ENCODE measurements at places on chromosomes 7 and 10. TPM values are rescaled to one million over a fixed set of nuclear protein-coding genes. Genes with fewer than 3 reads are reported as not detected.
A peak's percentile ranks its signal among the peaks of the same experiment; 100 is the strongest.

GRCh38 chr7:33853361-33854062, 51.8 kb upstream of the BMPER start:
- DNase-seq, result no peak

DNA sequence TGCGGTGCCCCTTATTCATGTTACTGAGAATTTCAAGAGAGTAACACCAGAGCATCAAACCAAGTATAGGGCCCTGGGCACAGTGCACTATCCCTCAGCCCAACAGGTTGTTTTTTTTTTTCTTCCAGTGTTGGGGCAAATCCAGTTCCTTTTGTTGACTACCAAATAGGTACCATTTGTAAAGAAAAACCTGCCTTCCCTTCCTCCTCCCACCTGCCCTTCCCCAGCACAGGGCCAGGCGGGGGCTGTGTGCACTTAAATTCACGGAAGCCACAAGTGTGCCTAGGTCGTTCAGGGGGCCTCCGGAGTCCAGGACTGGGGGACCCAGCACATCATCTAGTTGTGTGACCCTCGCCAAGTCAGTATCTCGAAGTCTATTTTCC, 595 bp upstream of the SFXN4 start:
- DNase-seq, result no peak

DNA sequence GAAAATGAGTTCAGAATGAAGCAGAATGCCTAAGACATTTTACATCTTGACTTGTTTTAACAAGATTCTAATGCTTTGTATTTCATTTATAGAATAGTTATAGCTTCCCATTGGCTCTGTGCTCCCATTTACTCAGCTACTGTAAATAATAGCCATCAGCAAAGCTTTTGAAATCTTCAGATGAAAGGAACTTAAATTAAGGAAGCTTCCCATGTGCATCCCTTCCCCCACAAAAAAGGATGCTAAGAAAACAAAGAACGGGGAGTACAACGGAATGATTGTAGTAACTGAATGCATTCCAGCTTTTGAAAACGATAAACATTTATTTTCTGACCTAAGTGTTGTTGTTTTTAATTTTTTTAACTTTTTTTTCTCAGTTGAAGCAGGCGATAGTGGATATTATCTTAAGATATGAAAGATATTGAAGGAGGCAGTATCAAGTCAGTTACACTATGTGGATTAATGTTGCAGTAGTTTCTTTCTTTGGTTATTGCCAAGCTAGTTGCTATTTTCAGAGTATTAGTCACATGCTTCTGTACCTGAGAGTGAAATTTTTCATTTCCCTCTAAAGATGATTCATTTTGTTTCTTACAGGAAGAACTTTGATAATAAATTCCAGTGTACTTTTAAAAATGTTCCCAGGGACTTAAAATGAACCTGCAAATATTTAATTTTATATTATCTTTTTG, 129.2 kb downstream of the KCND2 start:
- no peak for DNase-seq

PRSS2 gene
- total RNA-seq, result 94.5 TPM

DNA sequence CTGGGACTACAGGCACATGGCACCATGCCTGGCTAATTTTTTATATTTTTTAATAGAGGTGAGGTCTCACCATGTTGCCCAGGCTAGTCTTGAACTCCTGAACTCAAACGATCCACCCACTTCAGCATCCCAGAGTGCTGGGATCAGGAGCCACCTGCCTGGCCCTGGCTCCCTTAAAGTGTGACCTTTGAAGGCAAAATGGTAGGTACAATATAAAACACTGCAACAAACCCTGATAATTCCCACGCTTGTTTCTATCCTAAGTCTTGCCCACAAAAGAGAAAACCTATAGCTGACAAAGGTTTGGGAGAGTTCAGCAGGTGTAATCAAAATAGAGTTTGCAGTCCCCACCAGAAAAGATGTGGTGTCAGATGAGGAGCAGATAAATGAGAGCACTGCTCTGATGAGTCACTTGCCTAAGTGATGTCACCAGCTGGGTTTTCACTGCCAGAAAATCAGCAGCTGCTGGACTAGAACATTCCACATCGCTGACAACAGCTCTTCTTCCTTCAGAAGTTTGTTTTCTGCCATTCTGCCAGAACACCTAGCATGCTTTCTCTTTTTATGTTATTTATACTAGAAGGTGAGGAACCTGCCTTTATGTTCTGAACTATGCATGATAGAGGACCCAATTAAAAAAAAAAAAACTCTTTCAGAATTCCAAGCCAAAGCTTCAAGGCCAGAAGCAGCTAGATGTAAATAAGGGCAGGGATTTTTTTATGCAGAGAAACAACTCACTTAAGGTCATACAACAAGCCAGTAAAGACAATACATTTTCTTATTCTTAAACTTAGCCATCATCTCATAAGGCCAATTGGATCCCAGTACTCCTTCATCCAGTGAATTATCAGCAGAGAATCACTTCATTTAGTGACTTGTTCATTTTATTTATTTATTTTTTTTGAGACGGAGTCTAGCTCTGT, 18.0 kb downstream of the PURB start:
- peak; percentile 30 for DNase-seq

C10orf120 gene
- not detected for total RNA-seq

DNA sequence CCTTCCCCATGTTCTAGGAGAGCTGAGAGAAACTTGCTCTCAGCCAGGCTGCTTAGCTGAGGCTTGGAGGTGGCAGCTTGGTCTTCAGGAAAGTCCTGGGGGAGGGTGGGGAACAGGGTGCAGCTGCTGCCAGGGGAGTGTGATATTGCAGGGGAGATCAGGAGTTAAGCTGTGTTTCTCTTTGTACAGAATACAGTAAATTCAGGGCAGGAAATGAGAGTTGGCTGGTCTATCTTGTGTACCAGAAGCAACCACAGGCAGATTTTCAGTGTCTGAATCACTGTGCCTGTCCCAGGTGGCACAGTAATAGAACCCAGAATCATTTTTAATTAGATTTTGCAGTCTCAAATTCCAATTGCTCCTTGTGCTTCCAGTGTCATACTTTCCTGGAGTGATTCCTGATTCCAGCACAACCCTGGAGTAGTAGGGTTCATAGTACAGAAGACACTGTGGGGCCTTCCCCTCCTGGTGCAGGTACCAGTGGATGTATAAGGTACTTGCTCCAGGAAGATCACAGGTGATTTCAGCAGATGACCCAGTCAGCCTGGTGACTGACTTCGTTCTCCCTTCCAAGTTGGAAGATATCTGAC, 94.0 kb upstream of the TARP start:
- DNase-seq, result no peak

DNA sequence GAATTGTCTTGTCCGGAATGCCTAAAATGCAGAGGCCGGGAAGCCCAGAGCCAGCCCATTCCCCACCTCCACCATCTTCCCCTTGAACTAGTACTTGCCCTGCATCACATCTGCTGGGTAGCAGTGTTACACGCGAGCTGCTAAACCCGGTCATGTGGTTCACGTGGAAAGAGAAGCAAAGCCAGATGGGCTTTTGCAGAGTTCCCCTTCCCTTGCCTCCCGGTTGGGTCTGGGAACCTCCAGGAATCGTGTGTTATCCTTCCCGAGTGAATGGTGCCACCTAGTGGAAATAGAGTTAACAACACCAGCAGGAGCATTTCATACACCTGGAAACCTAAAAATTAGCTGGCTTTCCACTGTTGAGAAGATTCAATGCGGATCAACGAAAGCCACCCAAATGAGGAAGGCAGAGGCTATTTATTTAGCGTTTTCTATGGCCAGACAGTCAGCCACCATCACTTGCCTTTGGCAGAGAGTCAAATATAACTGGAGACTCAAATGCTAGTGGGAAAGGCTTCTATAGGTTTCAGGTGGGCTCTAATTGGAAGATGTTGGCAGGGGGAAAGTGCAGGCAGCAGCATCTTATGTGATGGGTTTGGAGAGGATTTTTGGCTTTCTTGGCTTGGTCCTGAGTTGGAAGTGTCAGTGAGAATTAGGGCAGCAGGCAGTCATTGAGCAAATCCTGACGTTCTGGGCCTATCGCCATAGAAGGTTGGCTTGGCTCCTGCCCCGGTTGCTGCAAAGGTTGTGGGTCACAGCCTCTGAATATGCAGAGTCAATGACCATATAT, 12.9 kb upstream of the DENND2A start:
- peak; percentile 68 for DNase-seq

DNA sequence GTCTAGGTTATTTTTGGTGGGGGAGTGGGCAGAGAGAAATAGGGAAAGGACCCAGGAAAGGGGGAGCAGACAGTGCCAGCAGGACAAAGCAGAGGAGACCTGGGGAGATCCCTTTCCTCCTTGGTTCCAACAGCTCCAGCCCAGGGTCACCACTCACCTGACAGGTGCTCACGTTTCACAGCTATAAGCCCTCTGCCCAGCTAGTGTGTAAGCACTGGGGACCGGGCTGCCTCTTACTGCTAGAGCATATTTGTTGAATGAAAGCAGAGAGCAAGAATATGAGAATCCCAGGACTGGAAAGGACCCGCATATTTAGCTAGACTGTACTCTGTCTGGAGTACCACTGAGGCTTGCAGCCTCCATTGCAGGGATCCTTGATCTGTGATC, 6.7 kb downstream of the ZCCHC24 start:
- no peak for DNase-seq

GRCh38 chr7:30502470-30503251, 2.0 kb downstream of the GGCT start:
- DNase-seq, result no peak

DNA sequence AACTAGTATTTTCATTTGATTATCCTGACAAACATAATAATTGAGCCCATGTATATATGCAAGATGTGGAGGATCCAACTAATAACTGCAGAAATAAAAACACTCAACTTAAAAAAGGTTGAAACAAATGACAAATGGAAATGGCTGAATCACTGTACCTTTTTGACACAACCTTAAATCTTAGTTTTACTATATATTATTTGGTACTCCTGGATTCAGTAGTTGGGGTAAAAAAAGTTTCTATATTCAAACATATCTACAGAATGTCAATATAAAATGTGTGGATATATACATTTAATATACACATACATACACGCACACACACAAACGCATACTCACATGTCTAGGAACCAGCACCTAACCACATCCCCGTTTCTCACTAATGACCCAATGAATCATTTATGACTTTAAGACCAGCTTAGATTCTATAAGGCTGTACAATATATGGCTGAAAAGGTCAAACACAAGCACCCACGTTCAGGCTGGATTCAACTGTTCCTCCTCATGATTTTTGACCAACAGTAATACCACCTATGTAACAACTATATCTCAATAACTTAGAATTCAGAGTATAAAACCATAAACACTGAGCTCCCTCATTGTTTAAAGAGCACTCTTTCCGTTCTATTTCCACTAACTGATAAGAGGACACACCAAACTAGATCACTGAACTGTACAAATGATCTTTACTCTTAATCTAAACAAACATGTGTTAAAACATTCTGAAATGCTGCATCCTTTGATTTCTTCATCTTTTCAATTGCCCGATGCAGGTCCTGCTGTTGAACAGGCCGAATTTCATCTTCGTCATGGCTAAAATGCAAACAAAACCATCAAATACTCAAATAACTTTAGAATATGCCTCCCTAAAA, 63.8 kb downstream of the ATAD1 start:
- DNase-seq, result no peak

GRCh38 chr10:97685395-97685958, 1.6 kb downstream of the AVPI1 start:
- DNase-seq, result no peak

DNA sequence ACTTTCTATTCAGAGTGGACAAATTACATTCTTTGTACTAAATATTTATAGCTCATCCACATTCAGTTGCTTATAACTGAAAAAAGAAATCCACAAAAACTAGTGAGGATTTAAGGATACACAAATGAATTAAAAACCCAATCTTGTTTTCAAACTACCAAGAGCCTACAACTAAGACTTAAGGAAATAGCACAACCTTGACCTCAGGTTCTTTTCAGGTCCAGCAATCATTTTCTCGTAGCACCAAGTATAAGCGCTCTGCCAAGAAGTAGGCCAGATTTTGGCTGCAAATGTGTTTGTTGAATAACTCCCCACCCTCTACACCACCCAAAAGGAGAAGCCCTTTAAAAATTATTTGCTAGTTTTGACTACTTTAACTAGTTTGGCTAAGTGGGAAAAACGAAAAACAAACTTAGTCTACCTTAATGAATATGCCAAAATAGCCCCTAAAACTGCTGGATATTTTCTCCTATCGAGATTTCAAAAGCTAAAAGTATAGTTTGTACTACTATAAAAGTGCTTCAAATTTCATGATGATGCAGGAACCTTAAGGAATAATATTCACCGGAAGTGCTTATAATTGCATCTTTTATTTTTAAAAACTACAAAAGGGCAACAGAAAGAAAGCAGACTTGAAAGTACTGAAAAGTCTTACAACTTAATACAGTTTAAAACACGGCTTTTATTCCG, 2.7 kb upstream of the KMT2E start:
- DNase-seq, result no peak

GRCh38 chr10:117167789-117168674, 29.3 kb upstream of the KCNK18 start:
- peak; percentile 54 for DNase-seq

GRCh38 chr7:133157045-133157444, 75.2 kb upstream of the CHCHD3 start:
- no peak for DNase-seq

- no peak for DNase-seq
Observed at GRCh38 chr7:133887459-133887858, 239.7 kb upstream of the LRGUK start.

DNA sequence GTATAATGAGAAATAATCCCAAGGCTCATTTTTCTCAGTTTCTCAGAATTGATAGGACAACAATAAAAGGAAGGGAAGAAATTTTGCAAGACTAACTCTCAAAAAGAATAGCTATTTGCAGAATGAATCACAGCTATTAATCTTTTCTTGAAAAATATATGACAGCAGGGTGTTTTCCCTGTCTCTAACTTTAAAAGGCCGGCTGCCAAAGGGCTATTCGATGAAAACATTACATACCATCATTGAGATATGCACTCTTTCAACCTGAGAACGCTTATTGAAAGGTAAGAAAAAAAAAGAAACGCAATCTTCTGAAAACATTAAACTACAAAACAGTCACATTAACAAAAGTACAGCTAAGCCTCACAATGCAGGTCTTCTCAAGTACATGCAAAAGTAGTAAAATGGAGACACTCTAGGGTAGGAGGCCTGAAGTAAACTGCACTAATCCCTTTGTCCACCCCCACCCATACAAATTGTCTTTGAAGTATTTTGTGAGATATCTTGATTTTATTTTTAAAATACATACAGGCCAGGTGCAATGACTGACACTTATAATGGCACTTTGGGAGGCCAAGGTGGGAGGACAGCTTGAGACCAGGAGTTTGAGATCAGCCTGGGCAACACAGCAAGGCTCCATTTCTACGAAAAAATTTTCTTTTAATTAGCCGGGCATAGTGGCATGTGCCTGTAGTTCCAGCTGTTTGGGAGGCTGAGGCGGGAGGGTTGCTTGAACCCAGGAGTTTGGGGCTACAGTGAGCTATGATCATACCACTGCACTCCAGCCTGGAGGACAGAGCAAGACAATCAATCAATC, 83.0 kb downstream of the PARD3 start:
- DNase-seq, result peak; percentile 41

DYDC2 gene
- 0.35 TPM for total RNA-seq

STOX1 gene
- 2.6 TPM for total RNA-seq

GRCh38 chr10:79266084-79266483, 81.2 kb upstream of the PPIF start:
- DNase-seq, result no peak

NACAD gene
- 4.9 TPM for total RNA-seq

ZPBP gene
- total RNA-seq, result not detected

Measured in mucosa of gallbladder (tissue), 1 donor.